Nephron progenitor cell (in vitro differentiated cells): ENCODE measurements at places on chromosomes 1 and 21.
A peak's percentile ranks its signal among the peaks of the same experiment; 100 is the strongest.

- no peak for DNase-seq
Measured at GRCh38 chr1:231139125-231139649, 22.7 kb upstream of the TRIM67 start.

DNA sequence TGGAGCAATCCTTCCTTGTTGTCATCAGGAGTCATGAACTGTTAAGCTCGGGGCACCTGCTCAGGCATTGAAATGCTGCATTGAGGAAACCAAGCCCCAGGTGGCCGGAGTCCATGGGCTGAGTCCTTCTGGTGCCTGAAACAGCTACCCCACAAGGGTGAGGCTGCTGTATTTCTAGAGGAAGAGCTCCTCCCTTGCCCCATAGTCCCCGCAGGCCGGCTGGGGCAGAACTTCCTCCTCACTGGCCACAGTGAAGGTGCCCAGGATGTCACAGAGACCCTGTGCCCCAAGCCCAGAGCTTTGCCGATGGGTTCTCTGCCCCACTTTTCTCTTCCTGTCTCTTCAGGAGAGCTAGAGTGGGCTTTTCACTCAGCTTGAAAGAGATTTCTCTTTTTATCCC is 80.8 kb upstream of the GCLM start:
- no peak for DNase-seq

- DNase-seq = no peak
Measured at GRCh38 chr1:155974208-155975115, 3.9 kb downstream of the ARHGEF2 start.

DNA sequence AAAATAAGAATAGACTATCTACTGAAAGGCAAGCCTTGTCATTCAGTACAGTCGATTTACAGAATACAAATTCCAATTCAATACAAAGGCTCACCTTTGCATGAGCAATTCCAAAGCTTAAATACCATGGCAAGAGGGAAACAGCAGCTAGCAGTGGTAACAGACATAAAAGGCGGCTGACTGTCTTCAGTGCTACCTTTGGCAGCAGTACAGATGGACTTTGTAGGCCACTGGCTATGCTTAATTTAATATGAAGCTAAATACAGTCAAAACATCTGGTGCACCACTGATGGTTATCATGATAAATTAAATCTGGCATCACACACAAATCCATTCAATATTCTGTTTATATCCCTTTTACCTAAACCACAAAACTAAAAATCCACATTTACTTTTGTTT is 62.4 kb downstream of the RERE start:
- DNase-seq = no peak

DNA sequence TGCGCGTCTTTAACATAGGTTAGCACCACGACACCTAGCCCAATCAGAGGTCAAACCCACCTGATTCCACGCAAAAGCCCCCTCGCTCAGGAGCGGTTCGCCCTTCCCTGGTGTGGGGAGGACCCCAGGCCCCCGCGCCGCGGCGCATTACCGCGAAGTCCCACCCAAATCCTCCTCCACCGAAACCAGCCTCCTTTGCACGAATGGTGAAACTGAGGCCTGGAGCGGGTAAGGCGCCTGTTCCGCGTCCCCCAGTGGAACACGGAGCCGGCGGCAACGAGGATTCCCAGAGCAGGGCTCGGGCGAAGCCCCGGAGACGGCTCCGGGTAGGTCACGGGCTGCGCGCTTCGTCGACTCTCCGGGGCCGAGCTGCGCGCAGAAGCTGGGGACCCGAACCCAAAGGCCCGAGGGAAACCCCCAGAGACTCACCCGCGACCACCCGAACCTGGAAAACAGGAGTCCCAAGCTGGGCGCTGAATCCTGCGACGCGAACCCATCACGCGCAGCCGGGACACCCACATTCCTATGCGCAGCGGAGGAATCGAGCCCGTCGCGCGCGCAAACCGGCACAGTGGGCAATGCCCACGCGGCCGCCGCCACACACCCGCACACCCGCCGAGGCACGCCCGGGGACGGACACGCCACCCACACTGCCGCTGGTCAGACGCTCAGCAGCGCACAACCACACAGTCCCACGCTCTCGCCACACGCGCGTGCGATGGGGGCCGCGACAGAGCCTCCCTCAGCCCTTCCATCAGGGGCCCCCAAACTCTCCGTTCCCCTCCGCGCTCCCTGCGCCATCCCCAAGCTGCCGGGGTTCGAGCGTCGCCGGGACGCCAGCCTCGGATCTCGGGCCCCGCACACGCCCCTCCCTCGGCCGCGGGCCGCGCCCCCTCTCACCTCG is 507 bp downstream of the GLIS1 start:
- DNase-seq = peak; percentile 26
